Kidney (tissue), 22 donors: ENCODE measurements at places on chromosomes 12 and 14. TPM values are rescaled to one million over a fixed set of nuclear protein-coding genes. Genes with fewer than 3 reads are reported as not detected.
A peak's percentile ranks its signal among the peaks of the same experiment; 100 is the strongest.

The MSRB3 gene
- 35.9 TPM for total RNA-seq

The CCDC85C gene
- 21.4 TPM for total RNA-seq

The PTHLH gene
- total RNA-seq: 0.72 TPM

The PDE6H gene
- not detected for total RNA-seq

The STAC3 gene
- total RNA-seq: 3.1 TPM

The ANG gene
- 19.4 TPM for total RNA-seq

- no peak for DNase-seq
These were observed 15.3 kb upstream of the BCL7A start for GRCh38 chr12:122006186-122006926.

- DNase-seq: no peak
These were observed 97.3 kb downstream of the KCNK10 start for GRCh38 chr14:88225721-88226120.

- no peak for DNase-seq
These were observed 126.4 kb downstream of the DUSP6 start for GRCh38 chr12:89225808-89226411.

GRCh38 chr12:83143950-83144349 is 457.2 kb downstream of the TMTC2 start:
- no peak for DNase-seq

- no peak for DNase-seq
These were observed 1.3 kb downstream of the SLC38A1 start for GRCh38 chr12:46267575-46267824.

DNA sequence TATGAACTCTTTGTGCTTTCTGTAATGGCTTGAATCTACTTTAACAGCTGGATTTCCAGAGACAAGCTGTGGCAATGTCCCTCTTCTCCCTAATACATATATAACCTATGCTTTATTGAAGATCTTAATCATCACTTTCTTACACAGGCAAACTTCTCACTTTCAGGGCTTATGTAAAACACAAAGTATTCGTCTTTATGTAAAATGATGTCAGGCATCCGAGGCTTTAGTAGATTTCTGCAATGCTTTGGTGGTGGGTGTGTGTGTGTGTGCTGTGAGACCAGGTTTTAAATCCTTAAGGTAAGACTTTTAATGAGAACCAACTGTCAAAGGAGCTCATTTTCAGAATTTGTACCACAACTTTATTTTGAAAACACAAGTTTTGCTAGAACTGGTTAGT is 70.0 kb upstream of the HMGA2 start:
- DNase-seq: no peak

- DNase-seq: no peak
These were observed 40.8 kb upstream of the RIC8B start for GRCh38 chr12:106733660-106734059.

GRCh38 chr14:24194186-24194872 is 912 bp downstream of the TM9SF1 start:
- no peak for DNase-seq

GRCh38 chr14:104139460-104140212 is 1.2 kb downstream of the KIF26A start:
- no peak for DNase-seq

DNA sequence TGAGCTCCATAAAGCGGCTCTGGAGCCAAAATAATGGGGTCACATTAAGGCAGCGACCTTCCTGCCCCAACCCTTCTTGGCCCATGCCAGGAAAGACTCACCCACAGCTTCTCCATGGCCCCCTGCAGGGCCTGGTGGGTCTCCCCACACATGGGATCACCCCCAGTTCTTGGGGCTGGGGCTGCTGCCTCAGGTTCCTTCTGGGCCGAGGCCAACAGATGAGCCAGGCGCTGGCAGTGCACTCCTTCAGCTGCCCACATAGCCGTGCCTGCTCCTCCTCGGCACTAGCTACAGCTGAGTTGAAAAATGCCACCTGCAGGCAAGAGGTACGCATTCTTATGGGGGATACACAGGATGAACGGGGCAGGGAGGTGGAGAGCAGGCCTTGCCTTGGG is 14.8 kb upstream of the BLTP3B start:
- DNase-seq: no peak

GRCh38 chr12:13383379-13383778 is 186.9 kb downstream of the EMP1 start:
- DNase-seq: no peak

DNA sequence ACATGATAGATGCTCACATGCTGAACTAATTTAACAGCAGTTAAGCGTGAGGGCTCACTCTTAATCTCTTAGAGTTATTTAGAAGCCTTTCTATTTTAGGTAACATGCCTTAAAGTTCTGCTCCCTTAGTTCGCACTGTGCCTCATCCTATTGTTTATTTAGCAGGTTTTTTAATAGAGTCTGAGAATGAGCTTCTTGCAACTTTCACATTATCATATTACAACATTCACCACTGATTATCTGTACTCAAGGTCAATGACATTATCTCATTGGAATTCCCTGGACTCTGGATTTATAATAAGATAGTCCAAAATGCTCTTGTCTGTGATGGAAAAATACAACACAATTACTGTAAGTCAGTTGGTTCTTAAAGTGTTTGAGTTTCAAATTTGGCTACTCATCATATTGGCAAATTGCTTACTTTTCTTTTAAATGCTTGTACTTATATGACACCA is 183.6 kb upstream of the SLC38A2 start:
- no peak for DNase-seq

DNA sequence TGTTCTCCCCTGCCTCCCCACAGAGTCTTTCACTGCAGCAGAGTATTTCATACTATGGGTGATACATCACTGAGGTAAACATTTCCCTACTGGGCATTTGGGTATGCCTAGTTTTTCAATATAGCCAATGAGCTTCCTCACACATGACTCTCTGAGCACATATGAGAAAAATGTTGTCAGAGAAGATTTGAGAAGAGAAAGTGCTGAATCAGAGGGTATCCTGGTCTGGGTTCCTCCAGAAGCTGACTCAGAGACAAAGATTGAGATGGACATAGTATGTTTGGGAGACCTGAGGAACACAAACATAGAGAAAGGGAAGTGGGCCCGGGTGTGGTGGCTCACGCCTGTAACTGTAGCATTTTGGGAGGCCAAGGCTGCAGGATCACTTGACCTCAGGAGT is 12.6 kb downstream of the SLC8B1 start:
- no peak for DNase-seq

- peak; percentile 49 for DNase-seq
These were observed 17.9 kb upstream of the RCOR1 start for GRCh38 chr14:102574281-102575159.

- DNase-seq: no peak
These were observed 16.9 kb upstream of the AICDA start for GRCh38 chr12:8629486-8630033.

GRCh38 chr12:107607464-107608392 is 77.9 kb upstream of the PWP1 start:
- peak; percentile 89 for DNase-seq

DNA sequence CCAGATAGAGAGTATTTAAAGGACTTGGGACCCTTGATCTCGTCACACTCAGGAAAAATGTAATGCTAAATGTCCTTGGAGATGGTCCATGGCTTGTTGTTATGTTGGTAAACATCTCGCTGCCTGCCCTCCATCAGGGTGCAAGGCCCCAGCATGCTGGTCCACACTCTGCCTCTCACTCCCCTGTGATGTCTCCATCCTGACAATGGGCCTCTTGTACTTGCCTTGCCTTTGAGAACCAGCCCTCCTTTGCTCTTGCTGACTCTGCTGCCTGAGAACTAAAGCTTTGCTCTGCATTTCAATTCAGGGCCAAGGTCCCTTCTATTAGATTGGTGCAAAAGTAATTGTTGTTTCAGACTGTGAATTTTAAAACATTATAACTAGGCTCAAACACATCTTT is 131.0 kb upstream of the LMNTD1 start:
- DNase-seq: no peak

DNA sequence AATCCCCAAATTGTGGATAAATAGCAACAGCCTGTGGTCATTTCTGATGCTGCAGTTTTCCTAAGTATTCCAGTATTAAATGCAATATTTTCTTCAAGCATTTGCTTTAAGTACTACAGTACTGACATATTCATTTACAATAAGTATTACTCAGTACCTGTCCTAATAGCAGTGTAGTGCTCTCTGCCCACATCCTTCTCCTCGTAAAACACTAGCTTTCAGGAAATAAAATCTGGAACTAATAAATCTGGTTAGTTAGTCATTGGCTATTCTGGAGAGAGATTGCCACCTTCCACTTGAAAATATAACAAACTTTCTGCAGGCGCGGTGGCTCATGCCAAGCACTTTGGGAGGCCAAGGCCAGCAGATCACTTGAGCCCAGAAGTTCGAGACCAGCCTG is 441.5 kb downstream of the PRKD1 start:
- DNase-seq: no peak

GRCh38 chr12:98748463-98748862 is 103.4 kb downstream of the APAF1 start:
- no peak for DNase-seq

GRCh38 chr12:108320507-108321293 is 18.4 kb downstream of the CMKLR1 start:
- no peak for DNase-seq

DNA sequence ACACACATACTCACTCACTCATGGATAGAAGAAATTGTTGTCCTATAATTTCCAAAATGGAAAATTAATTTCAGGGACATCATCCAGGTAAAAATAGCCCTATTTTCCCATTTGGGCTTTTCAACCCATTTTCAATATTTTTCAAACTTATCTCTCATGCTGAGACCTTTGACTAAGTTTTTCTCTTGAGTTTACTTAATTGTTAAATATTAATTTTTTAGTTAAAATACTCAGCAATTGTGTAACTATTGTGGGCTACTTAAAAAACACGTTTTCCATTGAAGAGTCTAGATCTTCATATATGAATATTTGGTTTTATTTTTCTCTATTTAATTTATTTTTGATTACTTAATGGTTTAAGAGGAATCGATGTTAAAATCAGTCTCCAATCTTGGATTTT is 14.2 kb upstream of the TAS2R43 start:
- no peak for DNase-seq

- DNase-seq: no peak
These were observed 482.0 kb downstream of the RMST start for GRCh38 chr12:97944576-97944975.

- DNase-seq: no peak
These were observed 5.5 kb upstream of the PFDN5 start for GRCh38 chr12:53289891-53290290.

DNA sequence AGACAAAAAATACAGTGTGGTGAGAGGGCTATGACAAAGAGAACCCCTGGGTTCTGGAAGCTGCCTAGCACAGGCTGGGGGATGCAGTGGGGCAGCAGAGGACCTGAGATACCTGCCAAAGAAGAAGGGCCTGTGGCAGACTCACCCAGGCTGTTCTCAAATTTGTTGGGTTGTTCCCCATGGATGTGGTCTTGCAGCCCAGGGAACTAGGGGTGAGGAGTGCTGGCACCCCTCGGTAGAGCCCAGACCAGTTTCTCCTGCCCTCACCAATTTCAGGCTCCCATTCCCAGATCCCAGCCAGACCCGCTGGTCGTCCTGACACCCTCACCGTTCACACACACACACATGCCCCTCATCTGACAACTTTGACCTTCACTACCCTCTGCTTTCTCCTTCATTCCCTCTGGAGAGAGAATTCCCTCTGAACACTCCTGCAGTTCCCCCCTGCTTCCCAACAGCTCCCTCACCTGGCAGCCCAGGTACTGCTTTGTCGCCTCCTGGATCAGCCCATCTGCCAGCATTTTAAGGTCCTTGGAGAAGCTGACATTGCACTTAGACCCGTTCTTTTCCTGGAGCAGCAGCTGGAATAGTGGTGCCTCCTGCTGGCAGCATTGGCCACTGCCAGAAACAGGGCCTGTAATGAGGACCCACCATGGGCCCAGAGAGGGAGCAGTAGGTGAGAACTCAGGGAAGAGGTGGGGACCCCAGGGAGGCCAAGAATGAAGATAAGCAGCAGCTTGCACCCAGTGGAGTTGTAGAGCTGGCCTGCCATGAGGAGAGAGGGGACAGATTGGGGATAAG is 5.9 kb upstream of the GDF11 start:
- peak; percentile 86 for DNase-seq

- peak; percentile 68 for DNase-seq
These were observed 89.8 kb downstream of the CRADD start for GRCh38 chr12:93766796-93767523.

- no peak for DNase-seq
These were observed 52.8 kb downstream of the ARF6 start for GRCh38 chr14:49945448-49946319.

- no peak for DNase-seq
These were observed 20.3 kb downstream of the FIGNL2 start for GRCh38 chr12:51827925-51828818.

- no peak for DNase-seq
These were observed 9.2 kb downstream of the KMT2D start for GRCh38 chr12:49051373-49051764.

- no peak for DNase-seq
These were observed 54.2 kb downstream of the CKAP4 start for GRCh38 chr12:106193394-106194215.

DNA sequence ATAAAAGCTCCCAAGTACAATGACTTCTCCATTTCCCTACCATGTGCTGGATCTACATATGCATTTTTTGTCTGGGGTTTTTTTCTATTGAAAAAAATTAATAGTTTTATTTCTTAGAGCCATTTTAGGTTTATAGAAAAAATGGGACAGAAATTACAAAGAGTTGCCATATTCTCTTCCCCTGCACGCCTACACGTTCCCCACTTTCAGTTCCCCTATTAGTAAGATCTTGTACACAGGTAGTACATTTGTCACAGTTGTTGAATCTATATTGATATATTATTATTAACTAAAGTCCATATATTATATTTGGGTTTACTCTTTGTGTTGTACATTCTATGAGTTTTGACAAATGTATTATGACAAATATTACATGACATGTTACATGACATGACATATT is 35.7 kb downstream of the SIX6 start:
- no peak for DNase-seq

DNA sequence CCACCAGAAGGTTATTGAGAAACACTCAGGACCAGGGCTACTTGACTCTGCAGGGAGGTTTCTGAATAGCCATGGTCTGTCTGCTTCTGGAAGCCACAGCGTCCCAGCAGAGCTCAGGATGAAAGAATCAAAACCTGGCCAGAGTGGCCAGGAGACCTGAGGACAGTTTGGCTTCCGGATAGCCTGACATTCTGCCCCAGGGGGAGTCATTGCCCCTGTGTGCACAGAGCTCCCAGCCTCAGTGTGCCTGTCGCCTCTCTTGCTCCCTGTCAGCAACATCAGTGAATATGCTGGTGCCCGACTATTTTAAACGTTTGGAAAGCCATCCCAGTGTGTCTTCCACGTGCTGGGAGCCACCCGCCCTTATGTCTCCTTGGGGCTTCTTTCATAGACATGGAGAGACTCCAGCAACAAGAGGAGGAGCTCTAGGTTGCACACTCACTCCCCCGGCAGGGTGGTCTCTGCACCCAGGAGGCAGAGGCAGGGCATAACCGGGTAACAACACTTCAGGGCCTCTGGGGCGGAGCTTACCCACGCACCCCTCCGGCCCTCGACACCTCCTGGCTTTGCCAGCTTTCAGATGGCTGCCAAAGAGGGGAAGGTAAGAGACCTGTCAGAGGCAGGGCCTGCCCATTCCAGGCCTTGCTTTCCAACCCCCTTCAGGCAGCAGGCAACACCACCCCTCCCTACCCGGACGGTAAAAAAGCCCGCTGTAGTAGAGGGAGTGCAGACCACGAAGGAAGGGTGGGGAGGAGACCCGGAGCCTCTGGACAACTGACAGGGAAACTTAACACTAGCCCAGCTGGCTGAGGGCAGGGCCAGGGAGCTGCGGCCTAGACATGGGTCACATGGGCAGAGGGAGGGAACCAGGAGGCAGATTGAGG is 19.0 kb upstream of the SLC6A12 start:
- DNase-seq: peak; percentile 82
